ENCODE measurements at places on chromosomes 3 and 15.

DNA sequence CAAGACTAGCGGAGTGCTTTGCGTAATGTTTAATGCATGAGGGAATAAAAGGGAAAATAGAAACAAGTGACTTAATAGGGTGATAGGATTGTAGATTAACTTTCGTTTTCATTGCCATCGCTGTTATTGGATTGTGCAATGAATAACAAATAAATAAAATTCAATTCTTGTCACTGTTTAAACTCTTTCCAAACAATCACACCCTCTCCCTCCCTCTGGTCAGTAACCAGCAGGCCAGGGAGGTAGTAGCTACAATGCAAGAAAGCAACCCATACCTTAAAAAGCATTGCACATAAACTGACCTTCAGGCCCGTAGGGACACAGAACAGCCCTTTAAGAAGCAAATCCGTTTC is 705 bp upstream of the TFRC start:
- H3K4me3 ChIP-seq: peak overlapping the region; percentile 90
- peak overlapping the region; percentile 97 for H3K27ac ChIP-seq
- peaks cover 40% of the 10 kb centered on the region for H3K4me1 ChIP-seq
- no peaks in the 10 kb centered on the region for H3K27me3 ChIP-seq
- no peaks in the 10 kb centered on the region for H3K36me3 ChIP-seq
- DNase-seq: no peak

DNA sequence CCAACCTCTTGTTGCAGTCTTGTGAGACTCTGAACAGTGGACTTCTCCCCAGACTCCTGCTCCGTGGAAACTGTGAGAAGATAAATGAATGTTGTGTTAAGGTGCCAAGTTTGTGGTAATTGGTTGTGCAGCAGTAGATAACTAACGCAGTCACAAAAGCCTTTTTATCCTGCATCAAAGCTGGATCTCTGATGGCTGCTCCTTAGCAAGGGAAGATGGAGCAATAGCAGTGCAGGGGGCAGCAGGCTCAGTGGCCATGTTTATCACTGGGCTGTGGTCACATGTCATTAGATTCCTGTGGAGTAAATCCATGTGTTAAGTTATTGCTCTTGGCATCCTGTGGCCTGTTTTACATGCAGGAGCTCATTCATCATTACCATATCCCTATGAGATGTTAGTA is 13.5 kb downstream of the CMTM7 start:
- H3K27me3 ChIP-seq: no peaks in the 10 kb centered on the region
- H3K27ac ChIP-seq: no peak overlapping the region
- peaks cover 62% of the 10 kb centered on the region for H3K4me1 ChIP-seq
- H3K36me3 ChIP-seq: no peaks in the 10 kb centered on the region
- H3K4me3 ChIP-seq: no peak overlapping the region
- DNase-seq: no peak

GRCh38 chr15:95470997-95471689 is 859.4 kb upstream of the NR2F2 start:
- H3K36me3 ChIP-seq: no peaks in the 10 kb centered on the region
- no peaks in the 10 kb centered on the region for H3K27me3 ChIP-seq
- H3K27ac ChIP-seq: no peak overlapping the region
- DNase-seq: no peak
- H3K4me3 ChIP-seq: no peak overlapping the region

- H3K4me3 ChIP-seq: no peak overlapping the region
- H3K4me1 ChIP-seq: no peaks in the 10 kb centered on the region
- no peak overlapping the region for H3K27ac ChIP-seq
- no peaks in the 10 kb centered on the region for H3K36me3 ChIP-seq
These were observed 85.3 kb downstream of the RPLP1 start for GRCh38 chr15:69537901-69538300.

GRCh38 chr15:66848116-66848515 is 146.1 kb downstream of the SMAD6 start:
- DNase-seq: no peak
- H3K4me3 ChIP-seq: no peak overlapping the region
- H3K36me3 ChIP-seq: no peaks in the 10 kb centered on the region
- peaks cover 4% of the 10 kb centered on the region for H3K27me3 ChIP-seq
- H3K27ac ChIP-seq: no peak overlapping the region

DNA sequence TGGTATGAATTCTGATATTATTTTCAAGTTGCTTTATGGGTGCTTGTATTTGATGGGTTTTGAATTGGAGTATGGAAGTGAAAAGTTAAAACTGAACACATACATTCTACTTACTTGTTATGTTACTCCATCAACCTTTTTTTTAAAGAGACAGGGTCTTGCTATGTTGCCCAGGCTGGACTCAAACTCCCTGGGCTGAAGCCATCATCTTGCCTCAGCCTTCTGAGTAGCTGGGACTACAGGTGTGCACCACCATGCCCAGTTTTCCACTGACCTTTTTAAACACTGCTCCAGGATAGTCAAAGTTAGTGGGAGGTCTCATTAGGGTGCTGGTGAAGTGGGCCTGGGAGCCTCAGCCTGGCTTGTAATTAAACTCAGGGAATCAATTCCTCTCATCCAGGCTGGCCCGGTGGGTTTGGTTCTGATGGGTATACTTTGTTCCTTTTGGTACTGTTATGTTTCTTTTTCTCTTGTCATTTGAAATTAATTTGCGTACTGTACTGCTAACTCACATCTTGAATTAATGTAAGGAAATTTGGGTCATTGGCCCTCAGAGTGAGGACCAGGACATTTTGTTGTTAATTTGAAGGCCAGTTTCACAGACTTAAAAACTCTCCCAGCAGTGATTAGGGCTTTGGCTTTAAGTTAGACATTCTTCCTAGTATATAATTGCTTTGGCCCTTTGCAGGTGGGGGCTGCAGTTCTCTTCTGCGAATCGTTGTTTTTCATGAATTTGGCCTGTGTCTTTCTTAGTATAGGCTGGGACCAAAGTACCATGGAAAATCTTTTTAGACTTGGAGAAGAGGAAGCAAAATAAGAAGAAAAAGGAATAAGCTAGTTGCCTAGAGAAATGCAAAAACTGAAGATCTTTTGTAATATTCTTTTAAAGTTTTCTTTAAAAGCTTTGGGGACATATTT is 66.9 kb downstream of the FNDC3B start:
- no peaks in the 10 kb centered on the region for H3K36me3 ChIP-seq
- H3K27ac ChIP-seq: no peak overlapping the region
- no peaks in the 10 kb centered on the region for H3K27me3 ChIP-seq
- H3K4me3 ChIP-seq: no peak overlapping the region
- peaks cover 88% of the 10 kb centered on the region for H3K4me1 ChIP-seq

DNA sequence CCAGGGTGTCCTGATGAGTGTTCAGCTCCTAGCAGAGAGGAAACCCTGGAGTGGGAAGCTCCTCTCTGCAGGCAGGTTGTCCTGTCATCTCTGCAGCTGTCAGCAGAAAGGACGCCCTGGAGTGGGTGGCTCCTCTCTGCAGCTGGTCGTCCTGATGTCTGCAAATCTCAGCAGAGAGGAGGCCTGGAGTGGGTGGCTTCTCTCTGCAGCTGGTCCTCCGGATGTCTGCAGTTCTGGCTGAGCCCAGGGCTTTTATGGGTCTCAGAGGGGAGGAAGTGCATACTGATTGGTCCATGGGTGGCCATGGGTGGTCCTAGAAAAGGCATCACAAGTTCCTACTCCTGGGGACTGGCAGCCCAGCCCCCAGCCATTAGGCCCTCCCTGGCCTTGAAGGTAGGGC is 102.6 kb upstream of the BNIP2 start:
- H3K36me3 ChIP-seq: no peaks in the 10 kb centered on the region
- H3K4me1 ChIP-seq: peaks cover 66% of the 10 kb centered on the region
- DNase-seq: no peak
- no peaks in the 10 kb centered on the region for H3K27me3 ChIP-seq
- no peak overlapping the region for H3K27ac ChIP-seq

DNA sequence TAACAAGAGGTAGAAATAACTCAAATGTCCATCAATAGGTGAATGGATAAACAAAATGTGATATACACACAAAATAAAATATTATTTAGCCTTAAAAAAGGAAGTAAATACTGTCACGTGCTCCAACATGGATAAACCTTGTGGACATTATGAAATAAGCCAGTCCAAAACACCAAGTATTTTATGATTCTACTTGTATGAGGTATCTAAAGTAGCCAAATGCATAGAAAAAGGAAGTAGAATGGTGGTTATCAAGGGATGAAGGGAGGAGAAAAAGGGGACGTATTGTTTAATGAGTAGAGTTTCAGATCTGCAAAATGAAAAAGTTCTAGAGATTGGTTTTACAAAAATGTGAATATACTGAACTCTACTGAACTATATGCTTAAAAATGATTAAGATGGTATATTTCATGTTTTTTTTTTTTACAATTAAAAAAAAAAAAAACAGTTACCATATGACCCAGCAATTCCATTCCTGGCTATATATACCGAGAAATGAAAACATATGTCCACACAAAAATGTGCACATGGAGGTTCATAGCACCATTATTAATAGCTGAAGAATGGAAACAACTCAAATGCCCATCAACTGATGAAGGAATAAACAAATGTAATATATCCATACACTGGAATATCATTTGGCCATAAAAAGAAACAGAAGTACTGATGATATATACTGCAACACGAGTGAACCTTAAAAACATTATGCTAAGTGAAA is 29.1 kb upstream of the MAP6D1 start:
- H3K4me1 ChIP-seq: no peaks in the 10 kb centered on the region
- H3K4me3 ChIP-seq: no peak overlapping the region

DNA sequence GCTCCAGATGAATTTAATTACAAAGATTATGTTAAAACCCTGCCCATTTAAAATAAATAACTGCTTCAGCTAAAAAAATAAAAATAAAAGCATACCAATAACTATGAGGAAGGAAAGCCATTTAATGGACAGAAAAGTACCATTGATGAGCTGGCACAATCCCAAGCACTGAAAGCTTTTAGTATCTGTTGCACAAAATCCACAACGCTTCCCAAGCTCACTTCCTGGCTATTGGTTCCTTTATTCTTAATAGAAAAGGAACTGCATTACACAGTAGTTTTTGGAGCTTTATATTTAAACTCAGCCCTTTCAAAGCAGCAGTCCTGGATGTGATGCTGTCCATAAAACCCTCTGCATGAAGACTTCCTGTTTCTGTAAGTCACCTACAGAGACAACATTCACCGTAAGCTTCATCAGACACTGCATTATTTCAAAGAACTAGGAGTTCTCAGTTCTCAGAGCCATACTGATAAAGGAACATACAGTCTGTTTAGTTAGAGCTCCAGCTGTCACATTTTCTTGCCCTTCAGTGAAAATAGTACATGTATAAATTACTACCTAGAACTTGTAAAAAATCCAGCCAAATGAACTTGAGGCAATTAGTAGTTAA is 81.5 kb downstream of the CSNK1G1 start:
- no peak overlapping the region for H3K27ac ChIP-seq
- DNase-seq: no peak
- no peaks in the 10 kb centered on the region for H3K27me3 ChIP-seq
- H3K36me3 ChIP-seq: no peaks in the 10 kb centered on the region
- H3K4me3 ChIP-seq: no peak overlapping the region

DNA sequence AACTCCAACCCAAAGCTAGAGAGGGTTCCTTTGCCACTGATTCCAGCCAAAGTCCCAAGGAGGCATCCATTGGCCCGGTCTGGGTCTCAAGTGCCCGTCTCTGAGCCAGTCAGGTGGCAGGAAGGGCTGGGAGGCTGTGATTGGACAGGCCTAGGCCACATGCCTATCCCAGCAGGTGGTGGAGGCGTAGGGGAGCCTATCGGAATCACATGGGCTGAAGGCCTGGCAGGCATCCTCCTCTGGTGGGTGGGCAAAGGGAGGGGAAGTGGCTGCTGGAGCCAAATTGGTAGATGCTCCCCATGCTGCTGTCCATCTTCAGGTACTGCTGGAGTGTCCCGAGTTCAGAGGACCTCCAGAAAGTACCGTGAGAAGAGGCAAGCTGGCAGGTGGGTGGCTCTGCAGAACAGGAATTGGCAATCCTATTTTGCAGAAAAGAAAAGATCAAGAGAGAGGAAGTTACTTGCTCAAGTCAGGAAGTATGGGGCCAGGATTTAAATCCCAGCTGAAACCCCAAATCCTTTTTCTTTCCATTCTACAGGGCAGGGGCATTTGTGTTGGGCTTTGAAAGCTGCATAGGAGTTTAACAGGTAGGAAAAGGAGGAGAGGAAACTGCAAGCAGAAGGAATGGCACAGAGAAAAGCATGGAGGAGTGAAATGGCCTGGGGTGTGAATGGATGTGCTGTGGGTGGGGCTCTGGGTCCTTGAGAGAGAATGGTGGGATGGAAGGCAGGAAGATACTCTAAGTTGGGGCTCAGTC is 3.7 kb downstream of the CHST13 start:
- no peaks in the 10 kb centered on the region for H3K27me3 ChIP-seq
- no peak overlapping the region for H3K4me3 ChIP-seq
- H3K27ac ChIP-seq: no peak overlapping the region
- no peak for DNase-seq
- H3K4me1 ChIP-seq: no peaks in the 10 kb centered on the region

GRCh38 chr3:18531662-18532061 is 106.5 kb upstream of the SATB1 start:
- no peak overlapping the region for H3K27ac ChIP-seq
- H3K36me3 ChIP-seq: no peaks in the 10 kb centered on the region
- no peak overlapping the region for H3K4me3 ChIP-seq
- no peaks in the 10 kb centered on the region for H3K4me1 ChIP-seq
- no peaks in the 10 kb centered on the region for H3K27me3 ChIP-seq

DNA sequence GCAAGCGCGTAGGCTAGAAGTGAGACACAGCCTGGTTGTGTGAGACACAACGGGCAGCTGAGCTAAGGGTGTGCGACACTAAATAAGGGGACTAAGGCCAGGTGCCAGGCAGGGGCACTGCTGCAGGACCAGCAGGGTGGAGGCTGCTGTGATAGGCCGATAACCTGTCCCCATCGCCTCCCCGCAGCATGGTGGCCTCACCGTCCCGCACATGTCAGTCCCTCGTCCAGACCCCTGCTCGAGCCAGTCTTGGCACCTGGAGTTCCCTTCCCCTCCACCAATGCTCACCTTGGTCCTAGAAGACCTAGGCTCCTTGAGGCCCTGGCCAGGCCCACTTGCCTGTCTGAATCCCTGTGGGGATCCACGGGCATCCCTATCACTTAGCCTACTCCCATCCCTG is 96.1 kb downstream of the HMG20A start:
- H3K27me3 ChIP-seq: no peaks in the 10 kb centered on the region
- no peaks in the 10 kb centered on the region for H3K4me1 ChIP-seq
- no peak for DNase-seq
- H3K27ac ChIP-seq: no peak overlapping the region

DNA sequence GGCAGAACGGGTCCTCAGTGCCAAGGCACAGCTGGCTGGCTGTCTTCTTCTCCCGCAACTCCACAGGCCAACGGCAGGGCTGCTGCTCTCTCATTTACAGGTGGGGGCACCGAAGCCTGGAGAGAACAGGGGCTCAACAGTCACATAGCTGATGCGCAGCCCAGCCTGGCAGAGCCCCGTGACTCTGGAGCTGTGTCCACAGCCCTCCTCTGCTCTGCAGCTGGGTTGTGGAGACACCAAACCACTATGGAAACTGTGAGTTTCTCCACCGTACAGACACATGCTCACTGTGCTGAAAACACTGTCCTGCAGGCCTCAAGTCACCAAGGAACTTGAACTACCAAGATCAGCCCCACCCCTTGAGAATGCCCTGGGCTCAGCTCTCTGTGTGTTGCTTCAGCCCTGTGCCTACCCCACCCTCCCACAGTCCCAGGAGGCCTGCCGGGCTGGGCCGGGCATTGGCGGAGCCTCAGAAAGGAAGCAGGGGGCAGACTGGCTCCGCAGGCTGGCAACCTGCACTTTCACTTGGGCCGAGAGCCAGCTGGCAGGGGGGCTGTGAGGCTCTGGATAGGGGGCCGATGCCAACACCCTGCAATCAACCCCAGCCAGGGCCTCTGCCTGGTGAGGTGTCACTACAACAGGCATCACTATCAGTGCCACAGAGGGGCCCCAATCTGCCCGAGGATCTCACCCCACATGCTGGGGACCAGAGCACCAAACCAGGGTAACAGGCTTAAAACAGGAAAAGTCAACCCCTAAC is 113.7 kb upstream of the RPL32 start:
- peaks cover 97% of the 10 kb centered on the region for H3K4me1 ChIP-seq
- peak overlapping the region; percentile 6 for H3K27ac ChIP-seq
- H3K4me3 ChIP-seq: no peak overlapping the region
- peaks cover 16% of the 10 kb centered on the region for H3K36me3 ChIP-seq
